ENCODE measurements at places on chromosomes 2 and 18.

DNA sequence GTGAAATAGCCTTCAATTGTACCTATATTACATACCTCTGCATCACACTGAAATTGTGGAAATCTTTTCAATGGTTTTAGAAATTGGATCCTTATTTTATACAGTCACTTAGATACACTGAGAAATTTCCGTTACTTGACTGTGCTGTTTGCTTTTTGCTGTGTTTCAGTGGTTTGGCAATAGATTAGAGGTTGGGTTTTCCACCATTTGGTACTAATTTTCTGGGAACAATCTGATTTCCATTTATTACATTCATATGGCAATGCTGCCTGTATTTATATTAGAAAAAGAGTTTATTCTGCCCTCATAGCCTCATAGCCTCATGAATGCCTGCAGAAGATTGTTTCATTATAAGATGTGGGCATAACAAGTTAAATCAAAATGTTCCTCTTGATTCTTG is 285.0 kb downstream of the GULP1 start:
- DNase-seq = no peak

DNA sequence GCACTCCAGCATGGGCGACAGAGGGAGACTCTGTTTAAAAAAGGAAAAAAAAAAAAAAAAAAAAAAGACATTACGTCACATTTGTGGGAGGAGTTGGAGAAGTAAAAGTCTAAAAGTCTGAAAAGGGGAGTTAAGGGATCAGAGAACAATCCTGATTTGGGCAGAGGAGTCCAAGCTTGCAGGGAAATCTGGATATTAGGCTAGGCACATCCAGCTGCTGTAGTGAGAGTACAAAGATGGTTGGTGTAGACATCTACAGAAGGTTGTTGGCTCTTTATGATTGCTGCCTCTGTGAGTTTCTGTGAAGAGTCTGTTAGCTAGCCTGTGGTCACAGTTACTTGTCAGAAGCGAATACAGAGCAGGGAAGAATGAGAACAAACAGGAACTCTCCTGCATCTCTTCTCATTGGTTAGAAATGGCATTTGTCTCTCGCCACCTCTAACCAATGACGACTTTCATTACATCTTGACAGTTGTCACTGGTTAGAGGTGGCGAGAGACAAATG is 3.3 kb upstream of the OSBPL6 start:
- DNase-seq = no peak

GRCh38 chr18:27540111-27540510 is 355.0 kb upstream of the CHST9 start:
- DNase-seq = no peak

DNA sequence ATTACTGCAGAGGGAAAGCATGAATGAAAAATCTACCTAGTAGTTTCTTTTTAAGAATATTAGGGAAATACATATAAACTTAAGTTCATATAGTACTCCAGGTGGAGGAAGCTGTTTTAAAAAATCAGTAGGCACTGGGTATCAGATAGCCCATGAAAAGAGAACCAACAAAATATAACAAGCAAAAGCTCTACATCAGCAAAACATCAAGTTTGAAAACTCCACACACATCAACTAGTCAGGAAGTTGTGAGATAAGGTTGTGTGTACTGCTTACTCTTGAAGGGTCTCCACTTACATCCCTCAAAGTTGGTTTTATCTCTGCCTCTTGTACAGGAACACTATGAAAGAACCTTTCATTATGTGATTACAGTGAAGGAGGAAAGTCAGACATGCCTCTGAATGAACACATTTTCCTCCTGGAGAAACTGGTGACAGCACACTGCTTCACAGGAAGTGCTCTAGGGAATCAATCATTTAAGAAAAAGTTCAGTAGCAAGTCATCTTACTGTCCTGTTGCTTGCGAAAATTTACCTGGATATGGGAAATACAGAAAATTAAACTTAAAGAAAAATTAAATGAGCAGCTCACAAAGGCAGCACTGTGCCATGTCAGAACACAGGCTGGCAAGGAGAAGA is 57.7 kb downstream of the THADA start:
- DNase-seq = no peak

DNA sequence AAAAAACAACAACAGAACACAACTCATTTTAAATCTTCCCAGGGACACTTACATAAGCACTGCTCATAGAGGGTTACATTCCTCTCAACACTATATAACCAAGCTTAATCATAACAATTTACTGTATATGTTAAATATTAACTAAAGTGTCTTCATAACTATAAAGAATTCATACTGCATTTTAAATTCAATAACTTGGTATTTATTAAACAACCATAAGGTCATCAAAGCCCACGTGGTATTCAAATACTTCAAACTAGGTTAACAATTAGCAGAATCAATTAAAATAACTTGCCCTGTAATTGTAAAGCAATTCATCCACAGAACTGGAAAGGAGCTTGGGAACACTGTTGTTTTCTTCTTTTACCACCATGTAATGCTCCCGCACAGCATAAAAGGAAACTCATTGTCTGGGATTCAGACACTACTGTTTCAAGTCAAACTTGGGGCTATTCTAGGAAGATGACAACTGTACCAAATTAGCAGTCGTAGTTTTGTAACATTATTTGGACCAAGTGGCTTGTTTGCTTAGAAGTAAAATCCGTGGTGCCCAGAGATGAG is 10.4 kb downstream of the GAREM1 start:
- no peak for DNase-seq

DNA sequence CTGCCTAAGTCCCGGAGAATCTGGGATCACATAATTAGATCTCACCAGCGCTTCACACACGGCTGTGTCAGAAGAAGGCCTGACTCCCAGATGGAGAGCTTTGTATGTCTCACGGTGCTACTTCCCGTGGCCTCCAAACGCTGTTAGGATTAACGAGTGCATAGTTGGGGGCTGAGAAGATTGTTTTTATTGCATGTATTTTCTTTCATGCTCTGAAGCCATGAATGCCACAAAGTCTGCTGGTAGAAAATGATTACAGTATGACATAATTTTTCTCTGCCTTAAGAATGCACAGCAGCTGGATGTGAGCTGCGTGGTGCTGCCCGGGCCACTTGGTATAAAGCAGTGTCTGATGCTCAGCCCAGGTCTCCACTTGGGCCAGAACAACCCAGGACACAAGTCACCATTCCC is 166.5 kb downstream of the SEPTIN10 start:
- no peak for DNase-seq

GRCh38 chr18:13439461-13439860 is 220.9 kb downstream of the LDLRAD4 start:
- DNase-seq = no peak

GRCh38 chr2:152930501-152930900 is 212.1 kb downstream of the ARL6IP6 start:
- DNase-seq = no peak
